ENCODE measurements at places on chromosomes 13 and 19.

GRCh38 chr13:87129602-87130300, 541.4 kb upstream of the SLITRK5 start:
- no peak for DNase-seq

GRCh38 chr19:50204811-50205675, 1.6 kb downstream of the MYH14 start:
- DNase-seq = no peak

- no peak for DNase-seq
These were observed 26.1 kb downstream of the ALG5 start for GRCh38 chr13:36973009-36973408.

- no peak for DNase-seq
These were observed 40.6 kb downstream of the FBN3 start for GRCh38 chr19:8108560-8109445.

DNA sequence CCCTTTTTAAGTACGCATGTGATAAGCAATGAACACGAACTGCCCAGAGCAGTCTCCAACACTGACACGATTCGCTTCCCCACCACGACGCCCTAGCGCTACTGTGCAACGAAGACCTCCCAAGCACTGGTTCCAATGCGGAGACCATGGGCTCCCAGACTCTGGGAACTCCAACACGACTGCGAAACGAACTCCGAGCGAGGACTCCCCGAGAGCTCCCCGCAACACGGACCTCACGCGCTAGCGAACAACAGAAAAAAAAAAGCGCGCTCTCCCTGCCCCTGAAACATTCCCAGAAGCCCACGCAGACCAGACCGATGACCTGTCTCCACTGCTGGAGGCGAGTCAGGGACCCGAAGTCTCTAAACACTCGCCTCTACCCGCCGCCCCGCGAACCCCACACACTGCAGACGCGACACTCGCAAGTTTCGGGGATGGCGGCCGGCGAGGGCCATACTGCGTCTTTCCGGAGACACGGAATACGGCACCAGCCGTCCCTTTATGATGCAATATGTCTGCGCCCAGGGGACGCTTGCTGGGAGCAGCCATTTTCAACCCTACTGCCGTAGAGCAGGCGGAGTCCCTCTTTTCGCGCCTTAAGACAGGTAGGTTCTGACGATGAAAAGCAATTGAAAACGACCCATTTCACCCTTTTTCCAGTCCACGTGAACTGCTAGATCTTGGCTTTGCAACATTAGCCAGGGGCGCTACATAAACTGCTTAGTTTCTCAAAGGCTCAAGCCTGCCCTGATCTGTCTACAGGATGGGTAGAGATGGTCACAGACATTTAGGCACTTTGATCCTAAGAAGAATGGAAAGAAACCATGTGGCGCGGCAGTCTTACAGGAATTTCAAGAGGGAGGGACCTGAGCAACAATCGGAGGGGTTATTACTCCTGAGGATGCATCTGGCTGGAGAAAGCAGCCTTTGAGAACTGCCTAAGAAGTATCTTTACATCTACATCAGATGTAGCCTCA, at the start of gene ZNF577:
TSS of gene ZNF577 (minus strand) at position 430 of the 977 bp plus-strand sequence. CDS start 7,569 bp downstream, outside the sequence.
- DNase-seq = peak; percentile 93

DNA sequence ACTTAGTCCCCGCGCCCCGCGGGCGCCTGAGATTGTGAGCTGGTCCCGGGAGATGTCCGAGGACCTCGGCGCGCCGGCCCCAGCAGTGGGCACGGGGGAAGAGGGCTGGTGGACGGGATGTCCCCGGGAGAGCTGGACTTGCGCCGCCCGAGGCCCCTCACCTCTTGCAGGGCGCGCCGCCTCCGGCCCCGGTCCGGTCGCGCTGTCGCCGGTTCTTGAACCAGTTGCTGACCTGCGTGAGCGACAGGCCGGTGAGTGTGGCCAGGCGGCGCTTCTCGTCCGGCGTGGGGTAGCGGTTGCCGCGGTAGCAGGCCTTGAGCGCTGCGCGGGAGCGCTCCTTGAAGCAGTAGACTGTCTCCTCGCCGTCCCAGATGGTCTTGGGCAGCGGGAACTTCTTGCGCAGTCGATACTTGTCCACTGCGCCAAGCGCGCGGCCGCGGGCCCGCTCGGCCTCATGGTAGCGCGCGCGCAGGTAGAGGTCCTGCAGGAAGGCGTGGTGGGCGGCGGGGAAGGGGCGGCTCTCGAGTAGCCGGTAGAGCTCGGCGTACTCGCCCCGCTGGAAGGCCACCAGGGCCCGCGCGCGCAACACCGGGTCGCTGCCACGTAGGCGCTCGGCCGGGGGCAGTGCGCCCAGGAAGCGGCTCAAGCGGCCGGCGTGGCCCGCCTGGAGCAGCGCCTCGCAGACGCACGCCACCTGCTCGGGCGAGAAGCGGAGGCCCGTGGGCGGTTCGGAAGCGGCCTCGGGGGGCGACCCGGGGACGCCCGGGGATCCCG, 984 bp downstream of the SIX5 start:
- peak; percentile 22 for DNase-seq

GRCh38 chr13:104553186-104553585, 1487.0 kb upstream of the SLC10A2 start:
- no peak for DNase-seq

GRCh38 chr13:112761701-112762689, 72.2 kb downstream of the ATP11A start:
- no peak for DNase-seq

DNA sequence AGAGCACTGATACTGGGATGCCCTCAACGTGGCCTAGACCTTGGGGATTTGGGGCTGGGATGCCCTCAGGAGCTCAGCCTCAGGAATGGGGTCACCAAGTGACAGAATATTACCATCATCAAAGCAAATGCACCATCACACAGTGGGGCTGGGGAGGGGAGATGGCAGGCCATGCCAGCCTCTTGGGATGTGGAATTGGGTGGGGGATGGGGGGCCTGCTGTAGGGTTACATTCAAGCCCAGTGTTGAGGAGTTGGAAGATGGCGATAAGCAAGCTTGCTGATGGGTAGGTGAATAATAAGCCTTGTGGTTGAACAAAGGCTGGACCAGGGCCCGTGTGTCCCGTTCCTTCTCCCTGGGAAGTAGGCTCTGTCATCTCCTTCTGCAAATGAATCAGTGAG, 69.1 kb upstream of the GPR12 start:
- no peak for DNase-seq

GRCh38 chr13:63551731-63552130, 2136.1 kb upstream of the PCDH20 start:
- DNase-seq = no peak

GRCh38 chr19:43439032-43439708, 24.5 kb downstream of the TEX101 start:
- peak; percentile 64 for DNase-seq

GRCh38 chr19:6402058-6402457, 9.1 kb upstream of the GTF2F1 start:
- DNase-seq = no peak

GRCh38 chr13:28819046-28819730, 951 bp upstream of the MTUS2 start:
- no peak for DNase-seq

GRCh38 chr19:45574526-45574925, 10.1 kb downstream of the OPA3 start:
- no peak for DNase-seq

DNA sequence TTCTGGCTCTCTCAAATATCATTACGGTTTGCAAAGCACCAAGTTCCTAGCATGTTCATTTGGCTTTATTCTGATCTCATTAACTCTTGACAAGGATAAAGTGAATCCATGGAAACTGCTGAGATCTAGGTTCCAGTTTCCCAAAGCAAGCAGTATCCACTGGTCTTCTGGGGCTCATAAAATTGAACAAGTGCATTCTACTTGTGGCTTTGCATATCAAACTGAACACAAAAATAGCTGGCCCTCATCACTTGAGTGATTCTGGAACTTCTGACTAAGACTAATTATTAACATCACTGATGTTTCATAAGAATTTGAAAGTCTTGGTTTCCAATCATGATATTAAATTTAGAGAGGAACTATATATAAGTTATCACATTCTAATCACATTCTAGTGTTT, 6.3 kb upstream of the KCTD12 start:
- DNase-seq = no peak

DNA sequence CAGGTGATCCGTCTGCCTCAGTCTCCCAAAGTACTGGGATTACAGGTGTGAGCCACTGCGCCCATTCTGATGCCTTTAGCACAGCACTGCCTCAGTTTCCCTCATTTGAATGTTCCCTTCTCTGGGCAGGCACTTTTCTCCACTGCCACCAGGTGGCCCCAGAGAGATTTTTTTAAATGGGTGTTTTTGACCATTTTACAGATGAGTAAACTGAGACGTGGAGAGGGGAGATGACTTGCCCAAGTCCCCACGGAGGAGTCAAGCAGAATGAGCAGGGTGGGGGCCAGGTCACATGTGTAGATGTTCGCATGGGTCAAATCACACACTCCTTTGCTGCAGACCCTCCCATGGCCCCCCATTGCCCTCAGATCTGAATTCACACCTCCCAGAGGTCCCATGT, 3.2 kb upstream of the PDE4C start:
- no peak for DNase-seq

- no peak for DNase-seq
These were observed 165.1 kb downstream of the COG6 start for GRCh38 chr13:39820606-39821005.

DNA sequence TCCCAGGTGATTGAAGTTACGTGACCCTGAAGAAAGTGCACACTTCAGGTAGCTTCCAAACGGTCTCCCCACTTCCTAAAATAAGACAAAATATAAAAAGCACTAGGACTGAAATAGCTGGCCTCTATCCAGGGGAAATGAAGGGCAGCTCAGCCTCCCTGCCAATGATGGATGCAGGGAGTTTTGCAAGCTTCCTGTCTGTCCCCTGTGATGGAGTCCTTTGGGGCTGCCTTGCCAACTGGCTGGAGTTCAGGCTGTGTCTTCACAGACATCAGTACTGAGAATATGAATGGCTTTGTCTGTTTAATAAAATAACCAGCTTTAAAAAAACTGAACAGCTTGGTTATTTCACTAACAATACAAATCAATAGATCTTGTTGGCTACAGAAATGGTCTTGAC, 101.4 kb upstream of the GPR12 start:
- no peak for DNase-seq

DNA sequence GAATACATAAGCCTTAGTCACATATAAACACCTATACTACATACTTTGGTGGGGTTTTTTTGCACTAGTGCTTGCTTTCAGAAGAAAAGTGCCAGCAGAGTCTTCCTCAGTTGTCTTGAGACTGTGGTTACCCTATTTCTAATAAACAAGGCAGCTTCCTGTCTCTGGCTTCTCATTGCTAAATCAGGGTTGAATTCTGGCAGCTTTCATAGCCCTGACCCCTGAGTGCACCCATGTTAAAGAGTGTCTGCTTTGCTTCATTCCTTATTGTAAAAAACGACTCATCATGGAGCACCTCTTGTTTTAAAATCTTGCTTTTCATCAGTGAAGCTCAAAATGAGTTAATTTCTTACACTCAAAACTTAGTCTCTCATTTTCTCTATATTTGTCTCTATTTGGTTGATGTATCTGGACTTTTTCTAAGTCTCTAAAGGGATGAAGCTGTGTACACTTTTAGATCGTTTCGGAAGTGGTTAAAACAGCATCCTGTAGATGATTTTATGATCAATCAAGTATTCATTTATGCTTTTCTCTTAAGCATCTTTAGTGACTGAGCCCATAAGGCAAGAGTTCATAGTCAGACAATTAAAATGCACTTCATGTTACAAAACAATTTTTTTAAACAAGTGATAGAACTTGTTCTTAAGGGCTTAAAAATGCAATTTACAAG, 72.1 kb downstream of the KLF12 start:
- no peak for DNase-seq

DNA sequence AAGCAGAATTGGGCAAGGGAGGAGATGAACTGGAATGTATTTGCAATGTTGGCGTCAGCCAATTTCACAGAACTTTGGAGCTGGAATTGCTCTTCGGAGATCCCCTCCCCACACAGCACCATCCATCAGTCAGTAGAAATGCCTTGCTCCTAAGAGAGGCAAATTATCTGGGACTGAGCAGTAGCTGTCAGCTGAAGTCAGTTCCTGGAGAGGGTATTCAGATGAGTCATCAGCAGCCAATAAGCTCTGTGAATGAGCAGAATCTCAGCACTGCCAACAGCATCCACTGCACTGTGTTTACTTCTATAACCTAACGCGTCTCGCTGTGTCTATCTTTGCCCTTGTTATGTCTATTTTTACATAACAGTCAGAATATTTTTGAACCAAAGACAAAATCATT, 213.7 kb downstream of the SLITRK5 start:
- DNase-seq = no peak

DNA sequence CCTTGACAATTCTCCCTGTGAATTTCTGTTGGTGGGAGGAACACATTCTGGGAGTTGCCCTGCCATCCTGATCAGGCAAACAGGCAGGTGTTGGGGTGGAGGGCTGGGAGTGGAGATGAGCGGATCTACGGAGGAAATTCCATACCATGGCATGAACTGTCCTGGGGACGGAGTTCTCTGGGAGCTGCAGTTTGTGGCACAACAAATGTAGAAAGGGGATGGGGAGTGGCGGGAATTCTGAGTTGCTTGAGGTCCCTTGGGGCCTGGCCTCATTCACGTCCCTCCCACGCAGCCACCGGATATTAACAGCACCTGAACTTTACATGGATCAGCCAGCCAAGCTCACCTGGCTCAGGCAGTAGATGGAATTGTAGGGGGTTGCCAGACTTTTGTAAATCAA, 70.0 kb downstream of the CHST8 start:
- DNase-seq = no peak

DNA sequence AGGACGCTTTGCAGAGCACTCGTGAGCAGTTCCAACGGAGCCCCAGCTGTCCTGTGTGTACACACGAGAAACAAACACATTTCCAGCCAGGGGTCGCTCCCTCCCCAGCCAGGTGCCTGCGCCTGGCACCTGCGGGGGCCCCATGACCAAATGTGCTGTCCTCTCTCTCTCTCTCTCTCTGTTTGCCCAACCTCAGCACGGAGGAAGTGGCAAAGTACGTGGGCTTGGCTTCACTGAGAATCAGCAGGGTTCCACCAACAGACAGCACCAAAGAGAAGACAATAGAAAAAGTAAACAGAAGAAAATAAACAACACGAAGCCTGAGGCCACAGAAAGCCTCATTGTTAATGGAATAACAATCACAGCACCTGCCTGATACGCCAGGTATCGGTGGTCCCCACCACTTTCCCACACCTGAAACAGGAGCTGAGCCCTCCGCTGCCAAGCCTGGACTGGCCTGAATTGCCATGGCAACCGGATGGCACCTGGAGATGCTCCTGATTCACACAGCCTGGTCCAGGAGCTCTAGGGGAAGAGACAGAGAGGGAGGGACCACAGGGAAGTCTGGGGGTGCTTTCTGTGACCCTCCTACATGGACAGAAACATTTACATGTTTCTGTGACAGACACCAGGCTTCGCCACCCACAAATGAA, 103.9 kb upstream of the CACNA1A start:
- no peak for DNase-seq

DNA sequence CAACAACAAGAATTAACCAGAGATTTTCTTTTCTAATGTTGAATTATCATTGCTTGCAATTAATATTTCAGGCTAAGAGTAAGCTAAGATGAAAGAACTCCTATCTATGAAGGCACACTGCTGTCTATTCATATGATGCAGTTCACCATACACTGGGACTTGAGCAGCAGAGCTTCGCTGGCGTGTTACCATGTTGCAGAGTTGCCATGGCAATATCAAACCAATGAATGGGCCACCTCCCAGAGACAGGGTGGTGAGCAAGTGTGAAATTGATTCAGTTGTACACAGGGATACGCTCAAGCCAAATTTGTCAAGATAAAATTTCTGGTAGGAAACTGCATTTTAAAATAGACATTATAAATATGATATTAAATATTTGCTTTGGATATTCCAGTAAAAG, 69.3 kb upstream of the MYO16 start:
- no peak for DNase-seq

All from suppressor macrophage treated with lipopolysaccharide for 1 hour (primary cell).